ENCODE measurements at places on chromosomes 6 and 20.

DNA sequence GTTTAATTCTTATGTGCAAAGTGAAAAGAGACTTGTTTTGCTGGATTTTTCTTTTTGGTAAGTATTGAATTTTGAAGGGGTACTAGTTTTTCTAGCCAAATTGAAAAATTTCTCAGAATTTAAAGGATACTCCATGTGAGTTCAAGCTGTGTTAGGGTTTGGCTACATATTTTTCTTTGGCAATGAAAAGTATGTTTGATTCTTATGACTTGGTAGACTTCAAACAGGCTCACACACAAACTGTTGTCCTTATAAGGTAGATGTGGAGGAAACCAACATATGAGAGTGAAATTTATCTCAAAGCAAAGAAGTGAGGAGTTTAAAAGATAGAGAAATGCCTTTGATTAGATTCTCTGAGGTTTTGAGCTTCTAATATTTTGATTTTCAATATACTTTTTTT lies 356.7 kb downstream of the BCKDHB start:
- DNase-seq: no peak

- no peak for DNase-seq
These were observed 80.0 kb downstream of the SLC2A10 start for GRCh38 chr20:46789339-46790028.

DNA sequence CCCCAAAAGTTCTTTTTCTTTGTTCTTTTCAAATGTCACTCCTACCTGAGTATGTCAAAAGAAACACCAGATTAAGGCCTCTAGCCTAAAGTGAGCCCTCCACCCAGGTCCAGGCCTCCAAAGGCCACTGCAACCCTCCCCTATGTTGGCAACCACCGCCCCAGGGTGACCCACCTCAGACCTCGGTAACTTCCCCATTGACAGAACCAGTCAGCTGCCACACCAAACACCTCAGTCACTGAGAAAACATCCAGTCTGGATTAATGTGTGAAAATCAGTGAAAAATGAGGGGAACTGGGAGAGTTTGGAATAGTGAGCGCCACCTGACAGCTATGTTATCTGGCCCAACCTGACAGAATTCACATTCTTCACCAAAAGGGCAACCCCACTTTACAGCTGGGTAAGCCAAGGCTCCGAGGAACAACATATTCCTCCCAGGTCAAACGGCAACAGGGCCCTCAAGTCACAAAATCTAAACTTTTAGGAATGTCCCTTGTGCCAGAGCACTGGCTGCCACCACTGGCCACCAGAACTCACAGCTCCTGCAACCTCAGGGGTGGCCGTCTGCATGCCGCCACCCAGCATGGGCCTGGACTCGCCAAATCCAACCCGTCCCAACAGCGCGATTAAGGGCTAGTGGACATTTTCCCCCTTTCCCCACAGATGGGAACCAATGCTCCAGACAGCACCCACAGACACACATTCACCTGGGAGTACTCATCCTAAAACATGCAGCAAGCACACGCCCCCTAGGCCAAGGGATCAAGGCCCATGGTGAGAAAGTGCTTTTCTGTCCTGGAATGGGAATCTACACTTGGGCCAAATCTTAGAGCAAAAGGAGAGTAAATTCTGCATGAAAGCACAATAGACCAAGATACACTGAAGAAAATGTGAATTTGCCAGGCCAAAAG lies 4.8 kb downstream of the TAF4 start:
- DNase-seq: no peak

DNA sequence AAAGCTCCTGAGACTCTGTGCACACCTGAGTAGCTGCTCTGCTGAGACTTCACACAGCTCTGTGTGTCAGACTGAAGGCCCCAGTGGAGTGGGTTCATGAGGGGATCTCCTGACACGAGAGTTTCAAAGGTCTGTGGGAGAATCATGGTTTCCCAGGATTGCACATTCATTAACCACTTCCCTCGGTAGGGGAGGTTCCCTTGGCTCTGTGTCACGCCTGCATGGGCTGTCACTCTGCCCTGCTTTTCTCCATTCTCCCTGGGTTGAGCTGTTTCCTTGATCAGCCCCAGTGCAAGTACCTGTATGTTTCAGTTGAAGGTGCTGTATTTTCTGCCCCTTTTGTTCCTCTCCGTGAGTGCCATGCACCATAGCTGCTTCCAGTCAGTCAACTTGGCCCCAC lies 236.9 kb downstream of the EPM2A start:
- no peak for DNase-seq

DNA sequence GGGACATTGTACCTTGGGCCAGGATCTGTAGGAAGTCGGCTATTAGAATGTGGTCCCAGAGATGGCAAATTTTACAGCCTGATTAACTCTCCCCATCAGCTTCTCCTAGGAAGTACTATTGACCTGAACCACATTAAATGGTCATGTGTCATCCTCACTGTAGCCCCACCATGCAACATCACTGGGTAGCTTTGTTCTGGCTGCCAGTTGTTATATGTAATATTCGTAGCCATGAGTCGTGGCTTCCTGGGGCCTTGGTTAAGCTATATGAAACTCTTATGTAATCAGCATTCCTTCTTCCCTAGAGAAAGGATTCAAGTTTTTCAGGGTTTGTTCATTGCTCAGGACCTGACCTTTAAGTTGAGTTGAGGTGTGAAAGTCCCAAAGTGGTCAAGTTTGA lies 125.7 kb downstream of the ANKS1A start:
- no peak for DNase-seq

- no peak for DNase-seq
These were observed 26.2 kb upstream of the LRRC1 start for GRCh38 chr6:53768636-53769035.

DNA sequence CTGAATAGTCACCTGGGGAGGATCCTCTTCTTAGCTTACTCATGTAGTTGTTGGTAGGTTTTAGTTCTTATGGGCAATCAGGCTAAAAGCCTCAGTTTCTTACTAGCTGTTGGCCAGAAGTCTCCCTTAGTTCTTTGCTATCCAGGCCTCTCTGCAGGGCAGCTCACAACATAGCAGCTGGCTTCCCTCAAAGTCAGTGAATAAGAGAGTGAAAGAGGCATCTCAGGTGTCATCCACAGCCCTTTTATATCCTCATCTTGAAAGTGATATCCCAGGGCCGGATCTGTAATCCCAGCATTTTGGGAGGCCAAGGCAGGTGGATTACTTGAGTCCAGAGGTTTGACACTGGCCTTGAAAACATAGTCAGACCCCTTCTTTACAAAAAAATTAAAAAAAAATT lies 42.1 kb upstream of the FOXA2 start:
- no peak for DNase-seq

- DNase-seq: peak; percentile 49
These were observed 29.2 kb downstream of the TFEB start for GRCh38 chr6:41705996-41706835.

DNA sequence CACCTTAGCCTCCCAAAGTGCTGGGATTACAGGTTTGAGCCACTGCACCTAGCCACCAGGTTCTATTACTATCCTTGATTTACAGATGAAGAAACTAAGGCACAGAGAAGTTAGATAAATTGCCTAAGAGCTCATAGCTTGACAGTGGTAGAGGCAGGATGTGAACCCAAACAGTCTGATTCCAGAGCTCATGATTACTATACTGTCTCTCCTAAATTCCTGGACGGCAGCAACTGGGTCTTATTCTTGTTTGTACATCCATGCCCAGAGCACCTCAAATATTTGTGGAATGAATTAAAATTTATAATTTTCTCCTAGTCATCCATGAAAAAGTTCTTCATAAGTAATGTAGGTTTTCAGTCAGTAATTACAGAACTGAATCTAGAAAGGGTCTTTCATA lies 15.1 kb downstream of the PDSS2 start:
- DNase-seq: no peak

- no peak for DNase-seq
These were observed 33.5 kb downstream of the DLL1 start for GRCh38 chr6:170257376-170257775.

GRCh38 chr6:158528826-158529225 lies 31.1 kb upstream of the TMEM181 start:
- DNase-seq: no peak

- no peak for DNase-seq
These were observed 690.7 kb downstream of the DOK5 start for GRCh38 chr20:55166063-55166462.

DNA sequence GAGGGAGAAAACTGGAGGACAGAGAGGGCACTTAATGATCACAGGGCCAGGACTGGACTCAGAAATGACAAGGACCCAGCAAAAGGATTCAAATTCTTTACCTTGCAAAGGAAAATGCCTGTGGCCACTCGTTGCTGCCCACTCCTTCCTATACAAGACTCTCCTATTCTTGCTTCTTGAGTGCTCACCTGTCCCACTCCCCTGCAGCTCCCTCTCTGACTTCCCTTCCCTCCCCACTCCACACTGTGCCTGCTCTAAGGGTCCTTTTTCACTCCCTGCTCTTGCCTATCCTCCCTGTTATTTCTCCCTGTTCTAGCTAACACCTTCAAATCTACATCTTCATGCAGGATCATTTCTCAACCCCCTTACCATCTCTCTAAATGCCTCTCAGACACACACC lies 56.1 kb downstream of the UNC5CL start:
- no peak for DNase-seq

Data from frontal cortex (tissue), 4 donors.